Cerebellar nuclear complex (tissue), 1 donor: ENCODE measurements at places on chromosomes 2 and 18.

DNA sequence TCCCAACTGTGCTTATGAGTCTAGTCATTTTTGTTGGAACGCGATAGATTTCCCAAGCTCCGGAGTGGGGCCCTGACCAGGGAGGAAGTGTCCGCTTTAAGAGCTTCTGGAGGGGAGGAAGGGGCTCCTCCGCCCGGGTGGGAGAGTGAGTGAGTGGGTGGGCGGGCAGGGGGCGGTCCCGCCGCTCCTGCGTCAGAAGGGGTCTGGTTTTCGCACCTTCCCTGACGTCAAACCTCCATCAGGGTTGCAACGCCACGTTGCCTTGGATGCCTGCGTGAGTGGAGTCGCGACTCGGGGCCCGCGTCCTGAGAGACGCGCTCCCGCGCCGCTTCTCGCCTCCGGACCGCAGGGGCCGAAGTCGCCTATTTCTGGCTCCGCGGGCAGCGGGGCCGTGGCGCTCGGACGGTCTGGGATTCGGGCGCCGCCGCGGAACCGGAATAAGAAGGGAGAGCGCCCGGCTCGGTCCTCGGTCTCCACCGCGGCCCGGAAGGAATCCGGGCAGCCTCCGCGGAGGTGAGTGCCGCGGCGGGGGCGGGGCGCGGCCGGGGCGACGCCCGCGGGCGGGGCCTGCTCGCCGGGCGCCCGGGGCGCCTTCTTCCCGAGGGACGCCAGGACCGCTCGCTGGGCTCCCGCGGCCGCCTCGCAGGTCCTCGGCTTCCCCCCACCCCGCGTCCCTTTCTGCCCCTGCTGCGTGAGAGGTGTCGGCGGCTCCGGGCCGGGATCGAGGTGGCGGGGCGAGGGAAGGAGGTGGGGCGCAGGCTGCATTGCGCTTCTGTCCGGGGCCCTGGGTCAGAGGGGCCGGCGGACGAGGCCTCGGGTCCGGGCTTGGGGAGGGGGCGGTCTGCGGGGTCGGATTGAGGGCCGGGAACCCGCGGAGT lies at the start of gene ZDBF2:
TSS of gene ZDBF2 (plus strand) at position 230 of the 878 bp plus-strand sequence. CDS start 7,187 bp downstream, outside the sequence.
- DNase-seq, result peak; percentile 14

GRCh38 chr18:59145055-59145454 lies 5.4 kb downstream of the SEC11C start:
- DNase-seq, result no peak

- no peak for DNase-seq
Measured at GRCh38 chr2:188522517-188522916, 230.8 kb downstream of the GULP1 start.

- no peak for DNase-seq
Measured at GRCh38 chr18:45559258-45559657, 56.0 kb upstream of the SLC14A2 start.

DNA sequence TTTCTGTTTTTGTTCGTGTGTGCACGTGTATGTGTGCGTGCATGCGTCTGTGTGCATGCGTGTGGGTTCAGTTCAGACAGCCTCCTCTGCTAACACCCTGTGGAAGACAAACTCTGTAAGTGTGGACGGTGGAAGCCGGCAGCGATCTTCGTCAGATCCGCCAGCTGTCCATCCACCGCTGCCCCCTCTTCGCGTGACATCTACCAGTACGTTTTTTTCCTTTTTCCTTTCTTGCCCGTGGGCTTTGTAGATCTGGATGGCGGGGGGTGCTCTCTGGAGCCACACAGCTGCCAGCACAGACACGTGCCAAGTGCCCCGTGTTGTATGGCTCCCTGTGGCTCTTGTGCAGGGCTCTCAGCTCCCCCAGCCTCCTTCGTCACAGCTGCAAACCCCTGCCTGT lies 32.3 kb downstream of the ITGB1BP1 start:
- DNase-seq, result no peak

GRCh38 chr2:1032030-1032429 lies 81.4 kb downstream of the SNTG2 start:
- DNase-seq, result no peak

- no peak for DNase-seq
Measured at GRCh38 chr2:207216457-207216856, 50.7 kb upstream of the KLF7 start.

GRCh38 chr2:174016447-174016846 lies 51.3 kb upstream of the SP3 start:
- DNase-seq, result no peak

- no peak for DNase-seq
Measured at GRCh38 chr2:85011747-85012146, 40.8 kb downstream of the KCMF1 start.

GRCh38 chr2:104289651-104290565 lies 564.0 kb upstream of the POU3F3 start:
- DNase-seq, result no peak

GRCh38 chr2:65485839-65486238 lies 53.4 kb upstream of the SPRED2 start:
- DNase-seq, result no peak

DNA sequence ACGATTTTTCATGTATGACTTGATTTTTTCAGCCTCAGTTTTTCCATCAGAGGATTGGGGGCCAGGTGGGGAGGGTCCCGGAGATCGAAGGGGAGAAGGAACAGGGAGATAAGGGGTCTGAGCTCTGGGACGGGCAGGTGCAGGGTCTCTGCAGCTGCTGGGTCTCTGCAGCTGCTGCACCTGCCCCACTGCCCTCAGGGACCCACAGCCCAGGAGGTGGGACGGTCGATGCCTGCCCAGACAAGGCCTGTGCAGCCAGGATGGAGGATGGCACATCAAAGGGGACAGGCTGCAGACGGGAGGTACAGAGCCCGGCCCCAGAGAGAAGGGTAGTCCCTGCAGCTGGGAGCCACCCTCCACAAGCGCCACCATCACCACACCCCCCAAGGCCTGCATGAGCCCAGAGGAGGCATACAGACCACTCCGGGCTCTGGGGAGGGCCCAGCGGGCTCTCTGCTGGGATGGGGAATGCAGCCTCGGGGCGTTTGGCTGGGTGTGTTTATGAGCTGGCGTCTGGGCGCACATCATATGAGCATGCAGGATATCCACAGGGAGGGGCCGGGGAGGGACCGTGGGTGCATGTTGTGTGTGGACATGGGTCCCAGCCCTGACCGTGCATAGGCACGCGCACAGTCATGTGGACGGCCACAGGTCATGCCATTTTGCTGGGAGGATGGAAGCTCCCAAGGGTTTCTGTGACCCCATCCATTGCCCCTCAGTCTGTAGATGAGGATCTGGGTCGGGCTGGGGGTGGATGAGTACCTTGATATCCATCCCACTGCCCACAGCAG lies 34.9 kb upstream of the GPC1 start:
- DNase-seq, result no peak

- no peak for DNase-seq
Measured at GRCh38 chr2:65081232-65081685, 25.0 kb downstream of the CEP68 start.

GRCh38 chr2:232332940-232333259 lies 45.7 kb upstream of the ALPP start:
- no peak for DNase-seq

- no peak for DNase-seq
Measured at GRCh38 chr2:12828980-12829379, 112.2 kb downstream of the TRIB2 start.

- DNase-seq, result no peak
Measured at GRCh38 chr2:203718087-203718486, 11.6 kb downstream of the CD28 start.

DNA sequence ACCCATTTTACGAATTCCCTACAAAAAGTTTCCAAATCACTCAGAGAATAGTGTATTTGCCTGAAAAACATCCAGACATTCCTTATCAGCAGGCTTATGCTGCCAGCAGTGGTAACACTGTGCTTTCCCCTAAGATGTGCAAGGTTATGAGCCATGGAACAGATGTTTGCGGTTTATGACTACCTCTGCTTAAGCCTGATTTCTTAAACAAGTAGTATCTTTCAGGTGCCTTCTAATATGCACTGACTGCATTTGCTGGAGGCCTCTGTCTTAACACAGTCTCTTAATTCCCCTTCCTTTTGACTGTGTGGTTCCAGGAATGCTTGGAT lies 54.8 kb downstream of the CDC42EP3 start:
- DNase-seq, result no peak

- no peak for DNase-seq
Measured at GRCh38 chr18:31056296-31056695, 13.8 kb upstream of the DSC3 start.

GRCh38 chr2:206435742-206436141 lies 7.6 kb upstream of the ADAM23 start:
- DNase-seq, result no peak

DNA sequence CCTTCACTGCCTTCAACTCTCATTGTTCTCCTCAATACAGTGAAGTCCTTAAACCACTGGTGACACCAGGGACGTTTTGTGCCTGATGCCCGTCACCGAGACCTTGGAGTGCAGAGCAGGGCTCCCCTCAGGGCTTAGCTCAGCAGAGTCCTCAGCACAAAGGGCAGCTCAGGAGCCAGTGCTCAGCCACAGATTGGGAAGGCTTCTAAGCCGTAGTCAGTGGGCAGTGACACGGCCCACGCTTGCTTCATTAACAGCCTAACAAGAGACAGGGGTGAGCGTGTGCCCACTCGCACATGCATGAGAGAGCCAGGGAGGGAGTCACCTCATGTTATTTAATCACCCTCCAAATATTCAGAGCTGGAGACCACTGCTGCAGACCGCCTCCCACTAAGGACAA lies 137.5 kb downstream of the SH3RF3 start:
- DNase-seq, result no peak

GRCh38 chr18:60157810-60158209 lies 214.8 kb downstream of the MC4R start:
- DNase-seq, result no peak

DNA sequence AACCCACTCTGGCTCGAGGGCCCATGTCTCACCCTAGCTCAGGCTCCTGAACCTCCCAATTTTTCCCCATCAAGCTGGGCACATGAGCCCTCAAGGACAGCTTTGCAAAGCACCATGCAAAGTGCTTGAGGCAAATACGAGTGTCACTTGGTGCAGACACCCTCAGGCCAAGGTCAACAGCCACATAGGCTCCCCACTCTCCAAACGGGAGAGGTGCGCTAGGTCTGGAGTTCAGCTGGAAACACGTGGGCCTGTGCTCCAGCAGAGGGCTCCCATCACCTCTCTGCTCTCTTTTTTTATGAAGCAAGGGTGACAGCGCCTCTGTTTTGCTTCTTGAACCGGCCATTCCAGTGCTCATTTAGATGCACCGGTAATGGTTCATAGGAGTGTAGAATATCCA lies 11.9 kb upstream of the ARHGAP25 start:
- DNase-seq, result no peak

GRCh38 chr18:73594749-73595148 lies 552.9 kb downstream of the FBXO15 start:
- no peak for DNase-seq

DNA sequence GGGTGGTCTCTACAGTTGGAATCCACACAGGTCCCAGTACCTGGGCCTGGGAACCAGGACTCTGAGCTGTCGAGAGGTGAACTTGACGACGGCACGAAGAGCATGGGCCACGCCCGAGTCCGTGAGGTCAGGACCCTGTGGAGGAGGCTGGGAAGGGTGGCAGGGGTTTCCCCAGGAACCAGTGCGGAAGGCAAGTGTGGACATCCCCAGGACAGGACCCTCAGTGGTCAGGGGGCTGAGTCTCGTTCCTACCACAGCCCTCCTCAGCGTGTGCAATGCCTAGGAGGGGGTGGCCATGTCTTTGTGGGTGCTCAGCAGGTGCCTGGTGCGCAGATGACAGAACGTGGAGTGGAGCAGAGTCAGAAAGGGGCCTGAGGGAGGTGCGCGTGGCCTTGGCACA lies 335.6 kb upstream of the SALL3 start:
- DNase-seq, result no peak

GRCh38 chr2:144982481-144982880 lies 462.6 kb upstream of the ZEB2 start:
- no peak for DNase-seq

- DNase-seq, result peak; percentile 74
Measured at GRCh38 chr18:50659091-50660003, 99.5 kb downstream of the MAPK4 start.

DNA sequence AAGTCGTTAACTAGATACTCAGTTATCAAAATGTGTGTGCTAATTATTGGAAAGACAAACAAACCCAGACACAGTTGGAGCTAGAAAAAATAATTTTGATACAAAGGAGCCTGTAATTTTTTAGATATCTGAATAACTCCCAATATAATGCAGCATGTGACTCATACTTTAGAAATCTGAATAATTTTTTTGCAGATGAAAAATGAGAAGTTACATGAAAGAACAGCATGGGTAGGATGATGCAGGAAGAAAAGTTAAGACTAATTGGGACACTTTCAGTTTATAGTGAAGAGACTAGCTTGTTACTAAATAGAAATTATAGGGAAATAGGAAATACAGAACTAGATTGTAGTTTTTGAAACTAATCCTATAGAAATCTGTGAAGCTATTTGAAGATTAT lies 945.8 kb downstream of the CBLN2 start:
- DNase-seq, result no peak

- DNase-seq, result no peak
Measured at GRCh38 chr2:173881886-173882285, 83.3 kb downstream of the SP3 start.

- no peak for DNase-seq
Measured at GRCh38 chr2:123870206-123870880, 154.7 kb upstream of the CNTNAP5 start.
